ENCODE measurements at places on chromosomes 4 and X.
A peak's percentile ranks its signal among the peaks of the same experiment; 100 is the strongest.

- no peak for DNase-seq
Measured at GRCh38 chr4:2809610-2810180, 16.8 kb downstream of the SH3BP2 start.

DNA sequence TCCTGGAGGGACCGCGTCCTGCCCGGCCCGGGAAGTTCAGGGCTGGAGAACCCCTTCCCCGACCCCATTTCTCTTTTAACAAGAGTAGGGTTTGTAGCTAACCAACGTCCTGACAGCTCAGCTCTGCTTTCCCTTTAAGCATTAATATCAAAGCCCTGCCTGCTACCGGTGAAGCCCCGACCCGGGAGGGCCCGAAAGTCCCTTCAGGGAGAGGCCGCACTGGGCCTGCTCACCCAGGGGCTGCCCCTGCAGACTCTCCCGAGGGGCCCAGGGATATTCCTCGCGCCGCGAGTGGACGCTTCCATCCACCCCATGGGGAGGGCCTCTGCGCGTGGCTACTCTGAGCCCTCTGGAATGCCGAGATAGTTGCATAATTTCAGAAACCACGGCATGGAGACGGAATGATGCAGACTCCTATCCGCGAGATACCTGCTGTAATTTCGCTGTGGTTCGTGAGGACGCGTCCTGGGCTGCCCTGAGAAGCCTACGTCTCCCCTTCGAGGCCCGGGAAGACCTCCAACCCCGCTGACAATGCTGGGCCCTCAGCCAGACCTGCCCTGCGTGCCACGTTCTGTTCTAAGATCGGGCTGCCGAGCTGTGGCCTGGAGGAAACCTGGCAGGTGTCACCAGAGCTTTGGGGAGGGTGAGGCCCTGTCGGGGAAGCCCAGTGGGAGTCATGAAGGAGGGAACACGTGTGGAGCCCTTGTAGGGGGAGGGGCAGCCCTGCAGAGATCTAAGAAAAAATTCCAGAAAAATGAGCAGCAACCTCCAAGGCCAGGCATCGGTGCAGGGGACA, 999 bp upstream of the CTBP1 start:
- peak; percentile 49 for DNase-seq

- DNase-seq = no peak
Measured at GRCh38 chr4:73661646-73662119, 41.4 kb upstream of the RASSF6 start.

DNA sequence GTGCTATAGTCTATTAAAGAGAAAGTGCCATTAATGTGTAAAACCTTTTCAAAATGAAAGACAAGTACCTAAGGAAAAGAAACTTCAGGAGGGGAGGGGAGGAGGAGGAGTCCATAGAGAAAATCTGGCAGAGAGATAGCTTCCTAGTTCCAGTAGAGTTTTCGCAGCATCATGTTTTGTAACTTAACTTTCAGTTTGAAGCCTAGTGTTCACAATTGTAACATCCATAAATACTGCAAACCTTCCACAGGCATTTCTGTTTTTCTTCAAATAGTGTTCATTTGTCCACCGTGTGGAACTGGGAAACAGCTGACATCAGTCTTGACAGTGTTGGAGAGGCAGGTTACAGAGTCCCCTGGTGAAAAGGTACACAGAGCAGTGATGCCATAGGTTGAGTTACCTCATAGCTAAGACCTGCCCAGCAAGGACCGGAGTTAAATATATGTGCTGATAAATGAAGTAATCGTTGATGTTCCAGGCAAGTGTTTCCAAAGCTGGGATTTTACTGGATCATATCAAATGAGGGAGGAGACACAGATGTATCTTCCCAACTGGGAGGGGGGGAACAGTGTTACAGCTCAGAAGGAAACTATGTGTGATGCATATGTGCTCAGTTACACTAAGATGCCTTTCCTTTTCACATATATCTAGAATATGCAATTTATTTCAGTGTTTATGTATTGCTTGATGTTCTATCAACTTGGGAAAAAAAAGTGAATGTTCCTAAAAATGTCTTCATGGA, 369.5 kb upstream of the FAM241A start:
- no peak for DNase-seq

GRCh38 chrX:69045616-69046345, 119.5 kb downstream of the PJA1 start:
- no peak for DNase-seq

DNA sequence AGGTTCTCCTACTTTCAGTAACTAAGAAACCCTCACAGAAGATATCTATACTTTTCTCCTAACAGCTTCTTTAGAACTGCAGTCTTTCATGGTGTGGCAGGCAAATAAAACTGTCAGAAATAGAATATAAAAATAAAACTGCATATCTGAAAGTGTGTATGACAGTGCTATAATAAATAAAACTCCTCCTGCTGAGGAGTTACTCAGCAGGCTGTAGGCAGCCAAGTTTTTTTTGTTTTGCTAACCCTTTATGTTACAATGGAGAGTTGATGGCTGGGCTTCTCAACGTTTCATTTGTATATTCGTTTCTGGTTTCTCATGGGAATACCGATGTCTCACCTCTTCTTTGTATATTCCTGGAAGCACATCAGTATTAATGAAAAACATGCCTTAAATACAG, 18.2 kb upstream of the UGT2B10 start:
- DNase-seq = no peak

- no peak for DNase-seq
Measured at GRCh38 chr4:90841676-90842075, 714.5 kb downstream of the CCSER1 start.

- DNase-seq = no peak
Measured at GRCh38 chrX:123272630-123273029, 88.6 kb downstream of the GRIA3 start.

Measured in stimulated activated CD4-positive, alpha-beta T cell treated with anti-CD3 and anti-CD28 coated beads, Interleukin-4, amount 100 ng/mL, for 4 hours (primary cell).